ENCODE measurements at places on chromosomes 6 and 20.

- no peak for DNase-seq
Observed at GRCh38 chr6:105001063-105001462, 44.2 kb downstream of the LIN28B start.

GRCh38 chr20:33645396-33645795, 16.7 kb upstream of the C20orf144 start:
- DNase-seq, result no peak

- DNase-seq, result peak; percentile 32
Observed at GRCh38 chr6:43948527-43949485, 178.4 kb downstream of the MRPL14 start.

DNA sequence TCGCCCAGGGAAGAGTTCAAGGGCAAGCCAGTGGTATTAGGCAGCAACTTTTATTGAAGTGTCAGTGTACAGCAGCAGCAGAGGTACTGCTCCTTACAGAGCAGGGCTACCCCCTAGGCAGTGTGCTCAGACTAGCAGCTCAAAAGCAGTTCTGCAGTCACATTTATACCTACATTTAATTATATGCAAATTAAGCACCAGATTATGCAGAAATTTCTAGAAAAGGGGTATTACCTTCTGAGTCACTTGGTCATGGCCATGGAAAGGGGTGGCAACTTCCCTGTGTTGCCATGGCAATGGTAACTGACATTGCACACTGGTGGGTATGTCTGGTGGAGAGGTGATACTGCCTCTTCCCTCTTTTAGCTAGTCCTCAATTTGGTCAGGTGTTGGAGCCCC, 2.1 kb upstream of the ZKSCAN4 start:
- DNase-seq, result no peak

- DNase-seq, result peak; percentile 82
Observed at GRCh38 chr6:28953039-28953584, 29.3 kb upstream of the TRIM27 start.

DNA sequence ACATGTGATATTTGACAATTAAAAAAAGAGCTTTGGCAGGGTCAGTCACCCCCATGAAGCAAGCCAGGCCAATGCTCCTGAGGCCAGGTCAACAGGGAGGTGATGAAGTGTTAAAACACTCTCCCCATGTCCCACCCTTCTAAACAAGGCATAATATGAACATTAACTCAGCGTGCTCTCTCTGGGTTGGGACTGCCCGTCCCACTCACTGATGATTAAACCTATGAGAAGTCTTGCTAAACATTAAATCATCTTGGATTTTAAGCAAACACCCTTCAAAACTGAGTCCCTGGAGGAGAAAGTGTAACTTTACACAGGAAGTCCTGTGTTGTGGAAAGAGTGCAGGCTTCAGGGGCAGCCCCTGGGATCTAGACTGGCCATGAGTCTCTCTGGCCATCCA, 558.5 kb downstream of the CD83 start:
- DNase-seq, result peak; percentile 81

All from ELR (cell line).